SK-N-SH (cell line): ENCODE measurements at places on chromosomes 5 and 9. TPM values are rescaled to one million over a fixed set of nuclear protein-coding genes. Genes with fewer than 3 reads are reported as not detected.
A peak's percentile ranks its signal among the peaks of the same experiment; 100 is the strongest.

KCNN2 gene
- not detected in 2 replicates for polyA plus RNA-seq

DMRT3 gene
- polyA plus RNA-seq = not detected in 2 replicates

VLDLR gene
- polyA plus RNA-seq = 9.2 and 12.0 TPM in 2 replicates

TSLP gene
- 1.3 and 1.5 TPM in 2 replicates for polyA plus RNA-seq

- no peak for DNase-seq
Observed at GRCh38 chr5:10489810-10490426, 48.2 kb downstream of the ROPN1L start.

- no peak for DNase-seq
Observed at GRCh38 chr5:112475747-112476365, 56.8 kb upstream of the EPB41L4A start.

DNA sequence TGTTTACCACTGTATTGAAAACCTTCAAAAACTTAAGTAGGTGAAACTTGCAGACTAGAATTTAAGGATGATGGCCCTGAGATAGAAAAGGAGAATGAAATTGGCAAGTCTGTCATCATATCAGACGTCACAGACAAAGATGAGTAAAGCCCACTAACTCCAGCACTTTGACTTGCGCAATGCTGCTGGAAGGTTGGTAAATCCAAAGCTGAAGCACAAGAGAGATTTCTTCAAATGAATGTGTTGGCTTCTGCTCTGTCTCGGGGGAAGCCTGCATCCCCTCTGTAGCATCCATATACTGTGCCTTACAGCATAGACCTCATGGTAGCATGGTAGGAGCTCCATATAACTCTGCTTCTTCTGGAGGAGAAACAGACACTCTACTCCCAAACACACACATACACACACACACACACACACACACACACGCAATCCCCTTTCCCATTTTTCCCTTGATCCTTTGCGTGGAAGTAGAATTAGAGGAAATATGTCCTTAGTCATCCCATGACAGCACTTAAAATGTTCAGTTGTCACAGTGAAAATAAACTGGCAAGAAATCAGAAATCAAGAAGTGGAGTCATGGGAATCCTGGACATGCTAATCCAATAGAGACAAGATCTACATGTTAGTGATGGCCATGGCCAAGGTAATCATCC lies 241.5 kb downstream of the NR3C1 start:
- DNase-seq = no peak

DNA sequence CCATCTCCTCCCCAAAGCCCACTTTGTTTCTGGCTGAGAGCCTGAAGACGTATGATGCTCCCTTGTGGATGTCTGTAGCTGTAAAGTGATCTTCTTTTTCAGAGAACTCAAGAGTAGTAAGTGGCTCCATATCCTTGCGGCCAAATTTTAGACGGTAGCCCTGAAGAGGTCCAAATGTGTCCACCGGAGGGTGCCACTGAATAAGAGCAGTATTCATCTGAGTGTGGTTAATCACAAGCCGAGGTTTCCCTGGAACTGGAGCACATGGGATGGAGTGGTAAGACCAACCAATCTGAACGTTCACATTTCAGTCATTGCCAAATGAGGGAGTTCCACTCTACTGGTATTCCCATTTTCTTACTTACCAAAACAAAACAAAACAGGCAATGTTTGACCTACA lies 686.5 kb upstream of the DMAC1 start:
- DNase-seq = peak; percentile 8

GRCh38 chr9:117234103-117234502 lies 180.8 kb downstream of the ASTN2 start:
- DNase-seq = no peak

CBY3 gene
- polyA plus RNA-seq = not detected in 2 replicates

DNA sequence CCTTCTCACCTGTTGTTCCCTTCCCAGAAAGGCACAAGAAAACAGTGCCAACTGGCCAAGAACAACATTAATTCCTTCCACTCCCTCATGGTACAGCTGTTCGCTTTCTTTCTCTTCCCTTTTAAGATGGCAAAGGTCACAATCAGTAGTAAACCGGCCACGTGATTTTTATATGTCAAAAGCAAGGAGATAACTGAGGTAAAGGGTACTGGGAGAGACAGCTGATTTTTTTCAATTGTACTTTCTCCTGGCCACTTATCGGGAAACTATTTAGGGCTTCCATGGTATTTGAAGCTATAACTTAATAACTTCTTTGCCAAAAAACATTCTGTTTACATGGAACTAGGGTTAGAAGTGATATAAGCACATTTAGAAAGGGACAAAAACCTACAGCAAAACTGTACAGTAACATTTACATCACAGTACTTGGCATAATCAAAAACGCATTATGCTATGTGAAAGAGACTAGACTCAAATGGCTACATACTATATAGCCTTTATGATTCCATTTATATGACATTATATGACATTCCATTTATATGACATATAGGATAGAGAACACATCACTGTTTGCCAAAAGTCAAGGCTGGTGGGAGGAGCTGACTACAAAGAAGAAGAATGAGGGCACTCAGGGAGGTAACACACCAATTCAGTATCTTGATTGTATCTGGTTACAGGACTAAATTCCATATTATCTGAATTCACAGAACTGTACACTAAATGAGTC lies 24.8 kb downstream of the PLPP1 start:
- no peak for DNase-seq

DNA sequence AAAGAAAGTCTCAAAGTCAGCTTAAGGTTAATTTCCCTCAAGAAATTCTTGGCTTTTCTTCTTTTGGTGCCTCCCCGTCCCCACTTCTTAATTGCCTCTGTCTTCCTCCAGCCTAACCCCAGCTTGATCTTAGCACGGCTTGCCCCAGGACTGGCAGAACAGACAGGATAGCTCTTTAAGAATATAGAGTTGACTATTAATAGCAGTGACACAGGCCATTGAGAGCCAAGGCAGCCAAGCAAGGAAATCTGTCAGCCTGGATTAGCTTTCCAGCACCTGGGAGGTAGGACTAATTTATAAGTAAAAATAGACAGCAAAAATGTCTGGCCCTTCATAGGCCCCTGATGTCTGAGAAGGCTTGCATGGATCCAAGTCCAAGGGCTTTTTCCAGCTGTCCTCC lies 384.6 kb upstream of the SLC30A5 start:
- no peak for DNase-seq

DNA sequence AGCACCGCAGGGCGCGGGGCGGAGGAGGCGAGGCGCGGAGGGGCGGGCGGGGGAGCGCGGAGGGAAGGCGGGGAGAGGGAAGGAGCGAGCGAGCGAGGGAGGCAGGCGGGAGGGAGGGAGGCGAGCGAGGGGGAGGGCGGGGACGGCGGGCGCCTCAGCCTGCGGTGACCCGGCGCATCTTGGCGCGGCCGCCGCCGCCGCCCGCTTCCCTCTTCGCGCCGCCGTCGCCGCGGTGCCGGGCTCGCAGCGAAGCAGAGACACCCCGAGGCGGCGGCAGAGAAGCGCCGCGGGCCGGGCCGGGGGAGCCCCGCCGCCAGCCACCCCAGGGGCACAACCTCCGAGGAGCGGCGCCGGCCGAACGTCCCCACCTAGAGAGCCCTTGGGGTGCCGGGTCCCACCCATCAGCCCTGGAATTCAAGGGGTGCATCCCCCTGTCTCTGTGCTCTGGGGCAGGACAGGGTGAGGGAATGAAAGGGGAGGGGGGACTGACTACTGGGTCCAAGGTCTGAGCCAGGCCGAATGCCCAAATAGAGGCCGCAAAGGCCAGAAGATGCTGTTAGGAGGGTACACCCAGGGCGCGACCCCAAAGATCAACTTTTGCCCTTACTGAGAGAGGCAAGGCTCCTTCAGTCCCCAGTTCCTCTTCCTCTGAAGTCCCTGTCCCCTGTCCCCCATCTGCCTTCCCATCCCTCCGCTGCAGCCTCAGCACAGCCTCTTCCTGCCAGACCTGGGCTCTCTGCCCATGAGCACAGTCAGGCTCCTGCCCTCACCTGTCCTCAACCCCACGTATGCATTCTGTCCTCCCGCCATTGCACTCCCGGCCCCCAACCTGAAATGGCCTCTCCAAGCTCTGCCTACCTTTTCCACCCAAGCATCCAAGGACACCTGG lies at the start of gene ADAMTS2:
Gene ADAMTS2 (minus strand): TSS at position 29 of the 889 bp plus-strand sequence. CDS start 133 bp downstream, outside the sequence.
- peak; percentile 92 for DNase-seq

DNA sequence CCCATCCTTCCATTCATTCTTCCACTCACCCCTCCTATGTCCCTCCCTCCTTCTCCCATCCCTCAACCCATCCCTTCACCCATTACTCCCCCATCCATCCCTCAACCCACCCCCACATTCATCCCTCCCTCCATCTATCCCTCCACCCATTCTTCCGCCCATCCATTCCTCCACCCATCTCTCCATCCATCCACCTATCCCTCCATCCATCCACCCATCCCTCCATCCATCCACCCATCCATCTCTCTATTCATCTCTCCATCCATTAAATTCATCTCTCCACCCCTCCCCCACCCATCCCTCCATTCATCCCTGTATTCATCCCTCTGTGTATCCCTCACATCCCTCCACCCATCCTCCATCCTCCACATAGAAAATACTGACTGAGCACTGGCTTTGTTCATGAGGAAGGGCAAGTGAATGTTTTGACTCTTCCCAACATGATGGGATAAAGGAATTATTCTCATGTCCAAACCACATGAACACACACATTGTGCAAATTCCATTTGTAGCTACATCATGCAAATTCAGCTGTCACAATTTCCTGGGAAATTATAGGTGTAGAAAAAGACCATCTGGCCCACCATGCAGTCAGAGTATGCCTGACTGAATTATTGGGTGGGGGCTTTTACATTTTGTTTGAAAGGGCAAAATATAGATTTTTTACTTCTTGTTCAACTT lies 6.9 kb upstream of the VAV2 start:
- no peak for DNase-seq

GRCh38 chr5:118611332-118611945 lies 376.9 kb downstream of the DTWD2 start:
- DNase-seq = peak; percentile 22

GRCh38 chr5:148807851-148808250 lies 18.6 kb upstream of the ADRB2 start:
- DNase-seq = no peak

MCC gene
- 2.6 and 3.6 TPM in 2 replicates for polyA plus RNA-seq

- no peak for DNase-seq
Observed at GRCh38 chr5:88380332-88380731, 111.7 kb upstream of the TMEM161B start.

DNA sequence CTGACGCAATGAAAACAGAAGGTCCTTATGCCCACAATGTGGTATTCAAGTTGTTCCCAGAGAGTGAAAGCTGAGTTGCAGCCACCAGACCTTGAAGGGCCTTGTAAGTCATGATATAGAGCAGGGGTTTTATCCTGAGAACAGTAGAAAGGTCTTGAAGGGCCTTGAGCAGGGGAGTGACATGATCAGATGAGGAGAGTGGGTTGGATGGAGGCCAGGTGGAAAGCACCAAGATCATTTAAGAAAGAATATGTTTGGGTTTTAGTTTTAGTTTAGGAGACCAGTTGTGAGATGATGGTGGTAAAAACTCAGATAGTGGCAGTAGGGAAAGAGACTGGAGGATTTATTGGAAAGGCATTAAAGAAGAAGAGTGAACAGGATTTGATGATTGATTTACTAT lies 5.9 kb downstream of the ITGA2 start:
- DNase-seq = no peak

GRCh38 chr9:110746211-110746930 lies 77.8 kb downstream of the MUSK start:
- no peak for DNase-seq

DNA sequence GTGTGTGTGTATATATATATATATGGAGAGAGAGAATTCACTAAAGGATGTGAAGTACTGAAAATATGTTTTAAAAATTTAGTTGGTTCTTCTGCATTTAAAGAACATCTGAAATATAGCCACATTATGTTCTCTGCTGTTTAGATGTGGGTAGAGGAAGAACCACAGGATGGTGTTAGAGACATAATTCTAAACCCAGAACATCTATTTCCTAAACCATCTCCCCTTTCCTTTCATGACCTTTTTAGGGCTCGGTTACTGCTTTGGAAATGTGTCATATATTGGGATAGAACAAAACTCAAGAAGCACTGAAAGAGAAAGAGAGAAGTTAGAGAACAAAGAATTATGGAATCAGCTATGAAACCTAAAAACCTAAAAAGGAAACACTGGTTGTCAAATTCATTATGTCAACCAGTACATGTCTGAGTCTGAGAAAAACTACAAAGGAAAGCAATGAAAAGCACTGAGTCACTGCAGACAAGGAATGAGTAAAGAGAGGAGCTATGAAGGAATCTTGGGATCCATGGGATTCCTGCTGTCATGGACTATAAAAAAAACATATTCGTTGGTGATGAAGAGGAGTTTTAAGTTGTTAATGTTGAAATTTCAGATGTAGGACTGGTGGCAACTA lies 28.4 kb downstream of the SLC12A2 start:
- DNase-seq = no peak

GRCh38 chr5:132083071-132083678 lies 9.6 kb downstream of the CSF2 start:
- no peak for DNase-seq

LRRC19 gene
- polyA plus RNA-seq = not detected in 2 replicates

- no peak for DNase-seq
Observed at GRCh38 chr5:87188391-87188790, 79.3 kb upstream of the RASA1 start.
